ENCODE measurements at places on chromosomes 5 and 9. TPM values are rescaled to one million over a fixed set of nuclear protein-coding genes. Genes with fewer than 3 reads are reported as not detected.

DNA sequence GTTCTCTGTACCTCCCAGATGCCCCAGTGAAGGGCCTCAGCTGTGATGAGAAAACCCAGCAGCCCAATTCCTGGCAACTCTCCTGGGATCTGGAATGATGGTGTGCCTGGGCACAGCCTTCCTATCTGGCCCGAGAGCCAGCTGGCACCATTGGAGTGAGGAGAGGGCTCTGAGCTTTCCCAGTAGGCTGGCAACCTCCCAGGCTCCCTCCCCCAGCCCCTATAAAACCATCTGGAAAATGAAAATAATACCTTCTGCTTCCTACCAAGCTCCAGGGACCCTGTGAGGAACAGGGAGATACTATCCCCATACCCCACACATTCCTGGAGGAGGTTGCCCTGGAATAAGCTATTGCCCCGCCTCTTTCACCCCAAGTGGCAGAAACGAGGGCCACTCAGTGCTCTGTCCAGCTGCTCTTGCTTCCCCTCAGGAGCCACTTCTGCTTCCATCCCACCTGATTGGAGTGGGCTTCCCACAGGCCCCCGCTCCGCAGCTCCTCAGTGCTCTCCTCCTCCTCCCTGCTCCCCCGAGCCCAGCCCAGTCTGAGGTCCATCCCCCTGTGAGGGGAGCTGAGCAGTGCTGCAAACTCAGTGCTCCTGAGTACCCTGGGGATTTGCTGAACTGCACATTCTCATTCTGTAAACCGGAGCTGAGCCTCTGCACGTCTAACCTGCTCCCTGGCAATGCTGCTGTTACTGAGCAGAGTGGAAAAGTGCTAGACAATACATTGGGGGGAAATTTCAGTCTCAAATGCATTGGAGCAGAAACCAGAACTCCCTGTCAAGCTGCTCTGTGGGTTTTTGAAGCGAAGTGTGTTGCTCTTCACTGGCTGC lies 74.7 kb downstream of the THBS4 start:
- DNase-seq = no peak

- DNase-seq = no peak
These were observed 29.2 kb upstream of the GLRA1 start for GRCh38 chr5:151953833-151954232.

DNA sequence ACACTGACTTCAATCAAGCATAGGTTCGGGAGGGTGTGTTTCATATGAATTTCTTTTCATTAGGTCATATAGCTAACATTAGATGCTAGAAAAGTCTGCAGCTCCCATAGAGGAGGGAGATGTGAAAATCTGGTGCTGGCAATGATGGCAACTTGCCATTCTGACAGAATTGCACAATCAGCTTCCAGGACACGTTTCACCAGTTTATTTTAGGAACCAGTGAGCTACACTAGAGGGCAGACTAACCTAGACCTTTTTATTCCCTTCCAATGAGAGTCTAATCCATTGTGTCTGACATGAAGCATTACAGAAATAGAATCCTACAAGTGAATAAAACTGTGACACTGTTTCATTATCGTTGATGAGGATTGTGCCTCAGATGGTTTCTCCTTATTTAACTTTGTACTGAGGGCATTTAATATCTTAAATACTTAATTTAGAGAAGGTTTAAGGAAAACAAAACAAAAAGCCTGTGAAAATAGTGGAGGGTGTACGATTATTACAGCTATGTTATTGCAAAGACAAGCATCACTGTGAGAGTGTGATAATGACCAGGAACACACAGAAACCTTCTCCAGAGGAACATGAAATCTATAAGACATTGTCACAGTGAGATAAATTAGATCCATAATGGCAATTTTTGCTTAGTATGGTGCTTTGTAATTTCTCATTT lies 363.3 kb upstream of the RPS23 start:
- DNase-seq = peak; percentile 81

The NAIP gene
- 7.3 TPM for total RNA-seq

The FCN2 gene
- total RNA-seq = not detected

The MFAP3 gene
- 31.7 TPM for total RNA-seq

The SLC6A3 gene
- total RNA-seq = not detected

DNA sequence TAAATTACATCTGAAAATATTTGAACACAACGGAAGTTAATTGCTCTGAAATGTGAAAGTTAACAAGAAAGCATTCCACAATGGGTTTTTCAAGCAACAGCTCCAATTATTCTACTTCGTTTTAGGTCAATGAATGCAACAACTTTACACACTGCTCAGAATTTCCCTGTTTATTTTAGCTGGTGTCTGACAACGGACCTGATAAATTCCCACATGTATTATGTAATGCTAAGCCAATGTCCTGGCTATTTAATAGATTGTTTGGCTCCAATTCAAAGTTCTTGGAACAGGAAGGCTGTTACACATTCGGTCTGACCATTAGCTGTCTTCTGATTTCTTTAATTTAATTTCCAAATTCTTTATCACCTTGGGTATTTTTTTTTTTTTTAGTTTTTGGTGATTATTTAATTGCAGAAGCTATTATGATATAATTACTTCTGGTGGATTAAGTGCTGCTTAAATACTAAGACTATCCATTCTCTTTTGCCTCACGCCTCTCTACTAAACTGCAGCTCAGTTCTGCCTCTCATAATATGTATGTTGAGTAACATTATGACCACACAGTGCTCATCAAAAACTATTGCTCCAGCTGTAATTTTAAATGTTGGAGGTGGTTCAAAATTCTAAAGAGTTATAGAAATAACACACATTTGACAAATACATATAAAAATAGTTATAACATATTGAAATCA lies 57.9 kb downstream of the MEF2C start:
- peak; percentile 92 for DNase-seq
